ENCODE measurements at places on chromosomes 7 and 10.

GRCh38 chr10:103713676-103714075 is 141.7 kb downstream of the SH3PXD2A start:
- no peak for DNase-seq

GRCh38 chr10:117472872-117473271 is 69.7 kb upstream of the EMX2 start:
- DNase-seq: no peak

- DNase-seq: no peak
Observed at GRCh38 chr10:77635402-77636227, 2.0 kb downstream of the KCNMA1 start.

GRCh38 chr10:17210361-17210760 is 8.9 kb upstream of the TRDMT1 start:
- no peak for DNase-seq

- no peak for DNase-seq
Observed at GRCh38 chr7:20403331-20403730, 72.6 kb downstream of the ITGB8 start.

GRCh38 chr10:86367152-86367951 is 757 bp upstream of the GRID1 start:
- no peak for DNase-seq

DNA sequence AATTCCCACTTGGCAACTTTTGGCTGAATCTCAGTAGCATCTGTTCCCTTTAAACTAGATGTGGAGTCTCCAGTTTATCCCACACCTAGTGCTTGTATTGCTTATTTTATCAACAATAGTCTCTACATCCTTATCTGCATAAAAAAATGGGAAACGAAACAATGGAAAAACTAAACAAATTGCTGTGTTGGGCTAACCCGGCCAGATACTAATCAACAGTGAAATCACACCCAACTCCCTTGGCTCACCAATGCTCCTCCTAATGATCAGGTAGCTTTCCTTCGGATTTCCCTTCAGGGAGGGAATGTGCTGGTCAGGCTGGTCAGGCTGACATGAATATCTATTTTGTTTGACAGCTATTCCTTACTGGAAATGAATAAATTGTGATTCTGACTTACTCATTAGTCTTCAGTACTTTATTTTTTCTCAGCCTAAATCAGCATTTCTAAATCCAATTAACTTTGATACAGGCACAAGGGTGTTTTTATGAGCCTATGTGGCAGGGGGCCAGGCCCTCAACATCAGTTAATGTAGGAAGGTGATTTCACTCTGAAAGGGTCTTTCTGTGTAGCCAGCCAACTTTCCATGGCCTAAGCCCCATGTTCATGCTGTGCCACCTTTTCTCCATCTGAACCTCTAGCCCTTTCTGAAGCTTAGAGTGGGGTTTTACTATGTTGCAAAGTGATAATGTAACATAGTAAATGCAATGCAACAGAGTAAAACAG is 170.5 kb upstream of the NPSR1 start:
- no peak for DNase-seq

DNA sequence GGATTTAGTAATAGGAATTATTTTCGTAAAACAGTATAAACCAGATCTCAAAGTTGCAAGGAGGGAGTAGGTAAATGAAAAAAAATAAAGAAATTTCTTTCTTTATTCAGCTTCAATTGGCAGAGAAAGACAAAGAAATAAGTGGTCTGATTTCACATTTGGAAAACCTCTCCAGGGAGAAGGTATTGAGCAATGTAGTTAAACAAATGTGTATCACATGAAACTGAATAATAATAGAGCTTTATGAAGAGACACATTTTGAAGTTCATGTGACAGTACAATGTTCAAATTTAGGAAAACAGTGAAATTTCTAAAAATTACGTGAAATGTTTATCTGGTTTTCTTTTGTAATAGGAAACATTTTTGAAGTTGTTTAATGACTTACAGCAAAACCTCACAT is 63.0 kb downstream of the TAX1BP1 start:
- DNase-seq: no peak

GRCh38 chr7:13976594-13976993 is 12.9 kb downstream of the ETV1 start:
- DNase-seq: no peak

DNA sequence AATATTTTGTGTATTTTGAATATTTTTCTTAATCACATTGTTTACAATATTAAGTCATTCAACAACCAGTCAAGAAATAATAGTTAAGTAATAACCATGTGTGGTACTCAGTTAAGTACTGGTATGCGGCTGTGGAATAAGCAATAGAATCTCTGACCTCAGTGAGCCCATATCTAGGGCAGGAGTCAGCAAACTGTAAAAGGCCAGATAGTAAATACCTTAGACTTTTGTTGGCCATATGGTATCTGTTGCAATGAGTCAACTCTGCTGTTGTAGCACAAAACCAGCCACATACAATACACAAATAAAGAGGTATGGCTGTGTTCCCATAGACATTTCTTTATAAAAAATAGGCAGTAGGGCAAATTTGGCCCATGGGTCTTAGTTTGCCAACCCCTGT is 311.6 kb upstream of the SEMA3A start:
- no peak for DNase-seq

DNA sequence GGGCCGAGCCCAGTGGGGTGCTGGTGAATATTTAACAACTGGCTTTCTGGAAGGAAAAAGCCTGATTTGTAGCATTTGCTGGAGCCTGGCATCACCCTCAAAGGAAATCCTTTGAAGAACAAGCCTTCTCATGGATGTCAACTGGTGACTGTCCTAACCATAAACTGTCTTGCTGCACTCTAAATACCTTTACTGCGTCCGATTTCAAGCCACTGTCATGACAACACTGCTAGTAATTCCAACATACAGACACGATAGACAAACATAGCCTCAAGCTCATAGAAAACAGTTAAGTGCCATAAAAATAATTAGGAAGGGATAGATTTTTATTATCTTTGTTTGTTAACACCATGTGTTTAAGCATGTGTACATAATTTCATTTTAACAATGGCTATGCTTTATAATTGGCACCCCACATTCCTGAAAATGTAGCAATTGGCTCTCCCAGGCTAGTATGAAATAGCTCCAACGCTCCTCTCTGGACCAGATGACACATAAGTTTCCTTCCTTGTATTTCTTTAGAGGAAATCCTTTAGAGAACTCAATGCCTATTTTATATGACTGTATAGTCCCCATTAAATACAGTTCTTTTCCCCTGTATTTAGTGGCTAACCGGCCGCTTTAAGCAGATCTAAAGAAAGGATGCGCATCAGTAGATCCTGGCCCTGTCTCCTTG is 273.4 kb downstream of the PRPF18 start:
- DNase-seq: no peak

DNA sequence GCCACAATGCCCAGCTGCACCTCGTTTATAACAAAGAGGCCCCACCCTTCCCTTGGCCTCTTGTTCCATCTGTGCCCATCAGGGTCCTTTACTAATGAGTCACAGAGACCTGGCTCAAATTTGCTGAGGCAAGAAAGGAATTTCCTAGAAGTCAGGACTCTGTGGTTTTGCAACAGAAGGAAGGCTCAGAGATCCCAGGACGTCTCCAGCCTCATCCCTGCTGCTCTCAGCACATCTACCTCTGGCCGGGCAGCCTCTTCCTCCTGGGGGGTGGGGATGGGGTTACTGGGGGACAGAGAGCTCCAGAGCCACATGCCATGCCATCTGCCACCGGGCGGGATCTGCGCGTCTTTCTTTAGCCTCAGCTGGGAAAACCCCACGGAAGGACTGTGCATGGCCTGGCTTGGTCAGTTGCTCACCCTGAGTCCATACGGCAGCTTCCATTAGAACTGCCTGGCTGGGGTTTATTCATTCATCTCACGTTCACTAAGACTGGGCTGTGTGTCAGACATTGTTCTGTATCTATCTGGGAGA is 41.9 kb upstream of the PSMG3 start:
- peak; percentile 10 for DNase-seq

GRCh38 chr10:113225903-113226302 is 275.9 kb downstream of the TCF7L2 start:
- no peak for DNase-seq

GRCh38 chr7:151275813-151276577 is 27.5 kb upstream of the SMARCD3 start:
- DNase-seq: no peak

GRCh38 chr10:53230651-53231050 is 458.1 kb upstream of the MBL2 start:
- DNase-seq: no peak

DNA sequence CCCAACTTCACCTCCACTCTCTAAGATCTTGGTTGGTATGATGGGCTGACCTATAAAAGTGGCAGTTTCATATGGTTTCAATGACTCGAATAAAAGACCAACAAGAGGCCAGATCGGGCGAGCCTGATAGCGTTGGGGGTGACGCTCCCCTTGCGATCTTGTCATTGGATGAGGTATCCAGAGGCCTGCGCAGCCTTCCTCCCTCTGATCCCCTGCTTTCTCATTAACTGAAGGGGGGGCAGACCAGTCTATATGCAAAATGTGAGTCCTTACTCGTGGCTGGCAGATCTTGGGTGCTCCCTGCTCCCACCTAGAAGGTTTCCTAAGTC is 937 bp upstream of the COBL start:
- DNase-seq: no peak

- DNase-seq: no peak
Observed at GRCh38 chr10:73404690-73405089, 9.2 kb downstream of the ANXA7 start.

DNA sequence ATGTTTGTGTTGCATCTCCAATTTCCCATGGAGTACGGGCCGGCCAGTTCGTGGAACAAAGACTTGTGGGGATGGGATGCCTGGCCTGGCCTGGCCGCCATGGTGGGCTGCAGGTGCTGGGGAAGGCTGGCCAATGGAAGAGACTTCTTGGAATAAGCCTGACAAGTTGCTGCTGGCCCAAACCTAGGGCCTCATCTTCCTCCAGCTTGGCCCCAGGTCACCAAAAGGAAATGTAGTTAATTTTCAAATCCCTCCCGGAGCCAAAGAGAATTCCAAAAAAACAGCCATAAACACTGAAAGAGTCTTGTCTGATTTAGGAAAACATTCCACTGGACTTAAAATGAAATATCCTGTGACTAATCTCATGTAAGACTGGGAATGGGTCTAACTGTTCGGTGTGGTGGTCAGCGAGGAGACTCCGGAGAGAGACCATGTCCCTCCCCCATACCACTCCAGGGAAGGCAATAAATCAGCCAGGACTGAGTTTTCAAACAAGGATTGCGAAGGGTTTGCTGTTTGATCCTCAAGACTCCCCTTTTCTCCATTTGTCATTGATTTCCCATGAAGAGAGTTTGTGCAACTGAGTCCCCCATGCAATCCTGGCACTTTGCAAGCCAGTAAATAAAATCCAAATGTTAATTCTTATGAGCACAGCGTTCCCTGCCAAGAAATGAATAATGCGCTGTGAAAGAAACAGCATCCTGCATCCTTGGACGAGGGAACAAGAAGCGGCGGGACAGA is 128.7 kb upstream of the HABP2 start:
- no peak for DNase-seq

- no peak for DNase-seq
Observed at GRCh38 chr7:117837841-117838240, 35.4 kb downstream of the CTTNBP2 start.

DNA sequence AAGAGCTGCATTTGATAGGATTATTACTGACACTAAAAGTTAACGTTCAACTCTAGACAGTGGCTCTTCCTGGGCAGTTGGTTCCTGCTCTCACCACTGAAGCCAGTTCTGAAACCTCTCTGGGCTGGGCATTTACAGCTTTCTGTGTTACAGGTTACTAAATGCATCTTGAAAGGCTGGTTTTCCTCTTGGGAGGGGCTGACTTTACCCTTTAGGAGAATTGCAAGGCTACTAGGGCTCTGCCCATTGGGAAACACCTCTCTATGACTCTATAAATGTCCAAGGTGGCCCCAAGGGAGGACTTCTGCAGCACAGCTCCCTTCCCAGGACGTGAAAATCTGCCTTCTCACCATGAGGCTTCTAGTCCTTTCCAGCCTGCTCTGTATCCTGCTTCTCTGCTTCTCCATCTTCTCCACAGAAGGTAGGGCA is at the start of gene GPR15LG:
GPR15LG (plus strand) TSS at position 301 of the 429 bp plus-strand sequence; CDS start at position 352, 51 bp downstream.
- DNase-seq: no peak

GRCh38 chr10:35440016-35440415 is 103.7 kb downstream of the CCNY start:
- no peak for DNase-seq

DNA sequence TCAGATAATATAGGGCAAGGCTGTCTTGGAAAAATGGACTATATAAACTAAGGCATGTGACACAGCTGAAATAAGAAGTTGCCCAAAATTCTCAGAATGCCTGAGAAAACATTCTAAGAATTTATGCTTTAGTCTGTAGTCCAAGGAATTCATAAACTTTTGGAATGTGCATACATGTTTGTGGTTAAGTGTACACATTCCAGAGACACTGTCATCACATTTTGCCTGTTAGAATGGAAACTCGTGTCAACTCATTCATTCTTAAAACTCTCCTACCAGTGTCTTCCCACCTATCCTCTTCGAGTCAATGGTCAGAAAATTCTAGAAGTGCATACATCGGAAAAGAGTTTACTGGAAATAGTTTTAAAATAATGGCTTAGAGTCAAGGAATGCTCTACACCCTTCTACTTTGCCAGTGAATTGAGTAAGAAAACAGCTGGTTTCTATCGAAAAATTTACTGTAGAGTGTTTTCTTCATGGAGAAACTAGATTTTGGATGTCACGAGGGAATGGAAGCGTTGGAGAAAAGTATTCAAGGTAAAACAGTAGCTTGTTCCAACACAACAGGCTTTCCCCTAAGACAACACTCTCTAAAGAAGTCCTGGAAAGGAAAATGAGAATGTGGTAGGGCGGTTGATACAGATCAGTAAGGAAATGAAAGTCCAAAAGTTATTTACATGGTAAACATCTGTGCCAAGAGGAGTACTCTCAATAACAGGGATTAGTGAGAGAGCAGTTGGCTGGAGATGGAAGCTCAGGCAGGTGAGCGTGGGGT is 1177.6 kb upstream of the C7orf33 start:
- DNase-seq: peak; percentile 77

DNA sequence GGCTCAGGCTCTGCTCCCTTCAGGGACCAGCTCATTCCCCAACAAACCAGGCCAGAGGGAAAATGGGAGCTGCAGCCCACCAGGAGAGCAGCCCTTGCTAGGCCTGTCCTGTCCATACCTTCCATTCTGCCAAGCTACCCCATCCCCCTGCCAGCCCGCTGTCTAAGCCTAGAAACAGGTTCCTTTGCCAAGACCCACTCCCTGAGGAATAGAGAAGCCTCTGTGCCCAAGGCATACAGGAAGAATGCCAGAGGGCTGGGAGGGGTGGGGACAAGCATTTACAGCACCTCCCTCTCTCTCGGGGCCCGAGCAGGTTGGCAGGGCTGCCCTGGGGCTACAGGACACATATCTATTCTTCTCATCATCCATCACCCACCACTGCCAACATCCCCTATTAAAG is 178.3 kb downstream of the GRID1 start:
- DNase-seq: no peak

DNA sequence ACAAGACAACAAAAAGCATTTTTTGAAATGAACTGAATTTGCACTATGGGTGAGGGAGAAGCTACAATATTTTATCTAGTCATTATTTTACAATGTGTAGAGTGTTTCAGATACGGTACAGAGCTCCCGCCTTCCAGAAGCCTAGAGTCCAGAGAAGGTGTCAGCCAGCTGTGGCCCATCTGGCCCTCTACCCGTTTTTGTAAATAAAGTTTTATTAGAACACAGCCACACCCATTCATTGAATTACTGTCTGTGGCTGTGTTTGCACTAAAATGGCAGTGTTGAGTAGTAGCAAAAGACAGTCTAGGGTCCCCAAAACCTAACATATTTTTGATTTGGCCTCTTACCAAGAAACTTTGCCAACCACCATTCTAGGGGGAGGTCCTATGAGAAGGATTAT is 162.0 kb downstream of the JCAD start:
- no peak for DNase-seq
